ENCODE measurements at places on chromosomes 1 and 21.

DNA sequence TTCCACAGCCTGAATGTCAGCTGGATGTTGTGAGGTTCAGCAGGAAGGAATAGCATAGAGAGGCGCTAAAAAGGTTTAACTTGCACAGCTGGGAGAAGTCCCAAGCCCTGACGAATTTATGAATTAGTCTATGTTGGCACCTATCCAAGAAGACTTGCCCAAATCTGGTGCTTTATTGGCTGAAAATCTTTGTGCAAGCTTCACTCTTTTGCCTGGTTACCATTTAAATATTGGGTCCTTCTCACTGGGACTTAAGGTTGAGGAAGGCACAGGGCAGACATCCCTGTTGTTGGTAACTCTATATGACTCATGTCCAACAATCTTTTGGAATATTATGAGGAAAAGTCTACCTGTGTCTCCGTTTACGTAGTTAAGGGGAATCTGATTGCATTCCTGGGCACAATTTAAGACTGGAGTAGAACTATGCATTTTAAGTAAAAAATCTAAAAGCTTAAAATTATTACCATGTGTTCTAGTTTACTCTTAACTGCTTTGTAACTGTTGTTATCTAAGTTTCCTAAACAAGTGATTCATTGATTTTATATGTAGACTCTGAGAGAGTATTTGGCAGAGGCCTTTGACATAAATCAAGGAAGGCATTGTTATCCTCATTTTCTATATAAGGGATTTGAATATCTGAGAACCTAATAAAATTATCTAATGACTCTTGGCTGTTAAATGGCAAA is 181.7 kb upstream of the DPYD start:
- no peak for DNase-seq

- no peak for DNase-seq
These were observed 120.6 kb downstream of the TRABD2B start for GRCh38 chr1:47876587-47876963.

DNA sequence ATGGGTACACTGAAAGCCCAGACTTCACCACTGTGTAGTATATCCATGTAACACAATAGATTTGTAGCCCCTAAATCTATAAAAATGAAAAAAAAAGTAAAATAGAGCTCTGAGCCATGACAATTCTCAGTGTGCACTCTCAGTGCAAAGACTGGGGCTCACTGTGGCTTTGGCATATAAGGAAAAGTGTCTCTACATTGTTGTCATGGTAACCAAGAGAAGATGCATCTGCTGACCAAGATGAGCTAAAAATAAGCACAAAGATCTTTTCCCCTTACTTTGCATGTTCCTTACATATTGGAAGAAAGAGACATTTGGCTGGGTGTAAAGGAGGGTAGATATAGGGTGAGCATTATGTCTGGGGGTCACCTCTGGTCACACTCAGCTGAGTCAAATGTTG is 12.0 kb downstream of the PGLYRP4 start:
- DNase-seq: no peak

GRCh38 chr1:5720936-5721335 is 271.3 kb downstream of the NPHP4 start:
- DNase-seq: no peak

GRCh38 chr1:18124977-18125376 is 17.4 kb downstream of the IGSF21 start:
- no peak for DNase-seq

DNA sequence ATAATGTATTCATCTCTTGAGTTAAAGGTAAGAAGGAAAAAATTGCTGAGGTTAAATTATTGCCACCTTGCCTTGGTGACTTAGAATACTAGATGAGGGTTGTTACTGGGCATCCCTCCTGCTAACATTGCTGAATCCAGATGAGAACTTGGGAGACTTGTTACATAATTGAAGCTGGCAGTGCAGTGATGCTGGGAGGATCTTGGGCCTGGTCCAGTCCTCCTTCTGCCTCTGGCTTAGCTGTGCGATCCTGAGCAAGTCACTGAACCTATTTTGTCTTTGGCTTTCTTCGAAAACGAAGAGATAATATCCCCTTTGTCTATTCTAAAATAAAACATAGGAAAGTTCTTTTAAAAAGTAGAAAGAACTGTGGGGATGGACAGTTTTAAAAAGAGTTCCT is 244.9 kb upstream of the NRIP1 start:
- no peak for DNase-seq
